ENCODE measurements at places on chromosomes 16 and 17.

DNA sequence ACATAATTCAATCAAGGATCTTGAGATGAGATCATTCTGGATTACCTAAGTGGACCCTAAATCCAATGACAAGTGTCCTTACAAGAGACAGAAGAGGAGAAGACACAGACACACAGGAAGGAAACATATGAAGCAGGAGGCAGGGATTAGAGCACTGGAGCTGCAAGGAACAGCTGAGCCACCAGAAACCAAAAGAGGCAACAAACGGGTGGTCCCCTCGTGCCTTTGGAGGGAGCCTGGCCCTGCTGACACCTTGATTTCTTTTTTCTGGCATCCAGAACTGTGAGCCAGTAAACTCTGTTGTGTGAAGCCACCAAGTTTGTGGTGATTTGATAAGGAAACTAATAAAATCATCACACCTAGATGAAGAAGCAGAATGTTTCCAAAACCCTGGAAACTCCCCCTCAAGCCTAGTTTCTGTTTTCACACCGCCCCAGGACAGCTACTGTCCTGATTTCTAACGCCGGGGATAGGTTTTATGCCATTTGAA lies 115.2 kb downstream of the PITPNC1 start:
- no peak for DNase-seq

DNA sequence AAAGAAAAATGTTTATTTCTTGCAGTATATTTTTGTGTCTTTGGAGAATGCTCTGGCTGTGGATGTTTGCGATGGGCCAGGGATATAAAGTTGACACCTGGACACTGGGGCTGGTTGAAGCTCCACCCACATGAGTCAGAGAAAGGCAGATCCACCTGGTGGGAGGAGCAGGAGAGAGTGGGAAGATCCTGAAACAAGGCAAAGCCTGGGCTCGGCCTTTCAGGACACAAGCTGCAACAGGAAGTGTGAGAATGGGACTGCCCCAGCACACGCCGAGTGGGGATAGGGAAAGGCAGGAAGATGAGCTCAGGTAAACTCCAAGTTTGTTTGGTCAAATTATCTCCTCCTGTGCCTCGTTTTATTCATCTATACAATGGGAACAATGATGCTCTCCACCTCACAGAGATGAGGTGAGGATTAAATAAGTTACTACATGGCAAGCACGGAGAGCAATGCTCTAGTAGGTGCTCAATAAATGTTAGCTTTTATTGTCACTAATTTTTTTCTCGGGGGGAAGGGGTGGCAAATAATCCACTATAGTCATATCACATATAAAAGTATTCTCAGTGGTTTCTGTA lies 21.4 kb upstream of the PITPNM3 start:
- no peak for DNase-seq

- DNase-seq: no peak
Observed at GRCh38 chr16:21698169-21699032, 34.6 kb downstream of the OTOA start.

GRCh38 chr17:80667462-80668277 lies 123.0 kb downstream of the RPTOR start:
- no peak for DNase-seq

- DNase-seq: no peak
Observed at GRCh38 chr17:78332991-78333390, 26.9 kb downstream of the SOCS3 start.

- DNase-seq: no peak
Observed at GRCh38 chr17:62562656-62563055, 64.8 kb upstream of the MRC2 start.

DNA sequence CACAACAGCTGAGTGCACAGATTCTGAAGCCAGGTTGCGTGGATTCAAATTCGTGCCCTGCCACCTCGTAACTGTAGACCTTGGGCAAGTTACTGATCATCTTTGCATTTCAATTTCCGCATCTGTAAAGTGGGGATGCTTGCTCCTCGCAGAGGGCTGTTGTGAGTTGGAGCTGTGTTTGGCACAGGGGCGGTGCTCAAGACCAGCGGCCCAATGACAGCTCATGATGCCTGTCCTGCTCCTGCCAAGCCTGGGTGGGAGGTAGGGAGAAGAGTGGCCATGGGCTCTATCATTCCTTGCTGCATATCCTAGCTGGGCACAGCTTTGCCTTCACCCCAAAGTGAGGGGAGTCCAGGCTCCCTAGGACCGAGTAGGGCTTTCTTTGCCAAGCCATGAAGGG lies 12.6 kb downstream of the NXPH3 start:
- no peak for DNase-seq

- DNase-seq: no peak
Observed at GRCh38 chr17:41649923-41650519, 25.6 kb upstream of the KRT17 start.

- DNase-seq: no peak
Observed at GRCh38 chr17:54945671-54946070, 22.8 kb downstream of the COX11 start.

- no peak for DNase-seq
Observed at GRCh38 chr17:7440834-7441195, 1.5 kb downstream of the FGF11 start.

- no peak for DNase-seq
Observed at GRCh38 chr16:25135254-25135878, 23.8 kb downstream of the LCMT1 start.

- DNase-seq: no peak
Observed at GRCh38 chr16:87593710-87594258, 8.5 kb upstream of the JPH3 start.

- DNase-seq: no peak
Observed at GRCh38 chr16:63323055-63323454, 1286.8 kb upstream of the CDH8 start.

GRCh38 chr16:70657956-70658355 lies 11.6 kb downstream of the IL34 start:
- DNase-seq: no peak

DNA sequence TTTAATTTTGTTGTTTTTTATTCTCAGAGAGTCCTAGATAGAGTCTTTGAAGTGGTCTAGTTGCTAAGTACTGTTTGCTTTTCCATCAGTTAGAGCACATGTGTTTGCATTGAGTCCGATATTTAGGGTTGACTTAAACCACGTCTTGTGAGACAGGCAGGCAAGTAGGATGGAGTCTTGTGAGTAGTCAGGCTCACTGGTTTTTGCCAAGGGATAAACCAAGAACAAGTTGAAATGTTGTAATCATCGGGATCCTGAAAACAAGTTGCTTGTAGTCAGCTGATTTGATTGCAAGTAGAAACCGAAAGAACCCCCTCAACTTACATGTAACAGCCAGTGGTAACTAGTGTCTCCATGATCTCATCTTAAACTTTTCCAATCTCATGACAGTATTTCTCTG lies 17.2 kb downstream of the ATP6V0A1 start:
- DNase-seq: no peak

DNA sequence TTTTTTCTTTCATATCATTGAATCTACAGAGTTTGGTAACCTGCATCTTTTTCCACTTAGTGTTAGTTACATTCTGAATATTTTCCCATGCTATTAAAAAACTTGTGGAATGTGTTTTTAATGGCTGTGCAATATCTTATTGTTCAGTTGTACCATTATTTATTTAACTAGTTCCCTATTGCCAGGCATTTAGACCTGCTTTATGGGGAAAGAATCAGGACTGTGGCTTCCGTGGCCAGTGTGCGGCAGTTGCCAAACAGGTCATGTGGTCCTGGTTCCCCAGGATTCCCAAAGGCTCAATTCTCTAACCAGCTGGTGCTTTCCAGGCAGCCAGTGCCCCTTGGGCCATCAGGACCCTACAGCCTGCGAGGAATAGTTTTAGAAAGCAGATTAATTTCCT lies 30.8 kb downstream of the NDEL1 start:
- DNase-seq: no peak

GRCh38 chr17:59814276-59814675 lies 78.5 kb downstream of the TUBD1 start:
- DNase-seq: no peak

GRCh38 chr16:14071576-14072271 lies 605 bp downstream of the MRTFB start:
- no peak for DNase-seq

DNA sequence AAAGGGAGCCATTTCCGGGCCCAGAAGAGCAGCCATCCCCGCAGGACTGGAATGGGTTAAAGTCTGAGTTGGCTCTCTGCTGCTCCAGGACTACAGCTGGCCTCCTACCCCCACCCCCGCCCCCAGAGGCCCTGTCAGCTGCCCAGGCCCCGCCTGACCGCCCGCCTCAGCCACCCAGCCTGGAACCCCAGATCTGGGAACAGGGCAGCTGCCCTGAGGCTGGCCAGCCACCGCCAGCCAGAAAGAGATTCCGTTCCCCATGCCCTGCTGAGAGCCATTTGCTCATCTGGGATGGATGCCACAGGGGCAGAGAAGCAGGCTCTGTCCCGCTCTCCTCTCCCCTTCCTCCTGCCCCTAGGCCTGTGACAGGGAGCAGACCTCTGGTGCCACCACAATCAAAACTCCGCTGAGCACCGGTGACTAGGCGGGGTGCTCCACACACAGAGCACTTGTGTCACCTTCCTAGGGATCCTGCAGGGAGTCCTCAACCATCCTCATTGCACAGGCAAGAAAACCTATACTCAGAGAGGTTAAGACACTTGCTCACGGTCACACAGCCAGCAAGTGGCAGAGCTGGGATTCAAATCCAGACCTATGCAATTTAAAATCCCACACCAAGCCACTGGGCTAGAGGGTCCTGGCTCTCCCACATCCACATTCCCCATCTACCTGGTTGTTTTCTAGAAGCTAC lies 44.1 kb downstream of the ZNF423 start:
- DNase-seq: peak; percentile 71

DNA sequence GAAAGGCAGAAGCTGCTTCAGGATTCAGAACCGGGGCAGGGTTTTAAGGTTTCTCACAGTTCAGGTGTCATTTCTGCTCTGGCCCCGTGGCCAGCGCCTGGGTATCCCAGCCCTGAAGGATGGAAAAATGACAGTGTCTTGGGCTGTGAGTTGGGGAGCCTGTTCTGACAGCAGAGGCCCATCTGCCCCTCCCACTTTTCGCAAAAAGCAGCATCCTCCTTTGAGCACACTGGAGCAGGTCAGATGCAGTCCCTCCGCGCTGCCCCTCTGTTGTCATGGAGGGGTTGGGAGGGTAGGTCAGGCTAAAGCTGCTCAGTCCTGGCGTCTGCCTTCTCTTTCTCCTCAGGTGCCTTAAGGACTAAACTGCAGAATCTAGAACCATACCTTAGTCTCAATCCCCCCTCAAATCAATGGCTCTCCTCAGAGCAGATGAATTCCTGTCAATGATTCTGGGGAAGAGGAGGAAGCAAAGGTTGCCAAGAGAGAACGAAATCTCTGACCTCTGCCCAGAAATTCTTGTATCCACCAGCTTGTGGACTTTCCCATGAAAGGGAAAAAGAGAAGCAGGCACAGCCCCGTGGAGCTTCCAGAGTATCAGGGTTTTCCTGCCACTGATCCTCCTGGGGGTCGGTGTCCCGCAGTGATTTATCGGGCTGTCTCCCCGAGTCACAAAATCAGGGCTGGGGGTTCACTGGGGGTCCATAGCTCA lies 7.3 kb downstream of the NEUROD2 start:
- no peak for DNase-seq

GRCh38 chr16:47037396-47037745 lies 63.9 kb upstream of the DNAJA2 start:
- no peak for DNase-seq

DNA sequence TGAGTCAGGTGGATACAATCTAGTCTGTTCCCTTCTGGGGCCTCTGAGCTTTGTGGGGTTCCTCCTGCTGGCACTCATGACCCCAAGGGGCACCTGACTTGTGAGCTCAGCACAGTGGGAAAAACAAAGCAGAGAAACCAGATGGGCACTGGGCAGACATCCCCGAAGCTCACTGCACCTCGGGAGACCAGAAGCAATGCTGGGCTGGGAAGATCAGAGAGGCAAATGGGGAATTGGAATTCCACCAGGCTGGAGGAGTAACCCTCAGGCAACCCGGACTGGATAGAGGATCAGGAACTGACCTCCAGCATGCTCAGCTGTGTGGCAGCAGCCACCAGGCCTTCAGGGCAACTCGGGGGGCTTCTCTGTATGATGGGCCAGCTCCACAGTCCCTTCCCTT lies 50.3 kb downstream of the ABCC12 start:
- no peak for DNase-seq

- no peak for DNase-seq
Observed at GRCh38 chr16:64773184-64773583, 348.7 kb downstream of the CDH11 start.

- no peak for DNase-seq
Observed at GRCh38 chr17:14803826-14804225, 461.3 kb downstream of the PMP22 start.

GRCh38 chr17:21358682-21359482 lies 17.3 kb upstream of the KCNJ12 start:
- DNase-seq: no peak

- no peak for DNase-seq
Observed at GRCh38 chr16:23485841-23486240, 24.5 kb downstream of the GGA2 start.

DNA sequence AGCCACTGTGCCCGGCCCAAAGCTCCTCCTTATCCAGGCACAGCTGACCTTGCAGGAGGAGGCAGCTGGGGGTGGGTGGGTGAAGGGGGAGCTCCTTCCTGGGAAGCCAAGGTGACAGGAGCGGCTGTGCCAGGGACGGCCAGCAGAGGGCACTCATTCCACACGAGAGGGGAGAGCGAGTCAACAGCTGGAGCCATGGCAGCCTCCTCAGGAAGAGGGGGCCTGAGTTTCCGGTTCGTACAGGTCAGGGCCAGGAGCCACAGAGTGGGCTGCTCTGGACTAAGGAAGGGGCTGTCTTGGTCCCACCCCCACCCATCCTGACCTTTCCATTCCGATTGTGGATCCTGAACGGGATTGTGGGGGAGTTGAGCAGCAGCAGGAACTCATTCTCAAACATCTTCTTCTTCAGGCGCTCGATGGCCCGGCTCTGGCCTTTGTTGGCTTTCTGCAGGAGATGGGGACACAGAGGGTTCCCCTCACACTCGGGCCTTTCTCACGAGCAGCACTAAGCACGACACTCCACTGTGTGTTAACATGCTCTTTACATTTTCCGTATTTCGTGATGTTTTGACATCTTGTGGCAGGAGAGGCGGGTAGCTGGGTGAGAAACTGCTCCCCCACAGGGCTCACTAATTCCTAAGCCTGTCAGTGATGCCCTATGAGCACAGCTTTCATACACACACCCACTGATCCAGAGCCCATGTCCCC lies 61.6 kb downstream of the TIMM22 start:
- no peak for DNase-seq

- DNase-seq: no peak
Observed at GRCh38 chr17:3900646-3901045, 7.8 kb upstream of the CAMKK1 start.

- no peak for DNase-seq
Observed at GRCh38 chr16:57335366-57335765, 23.2 kb upstream of the CCL22 start.
